AG08395 (cell line): ENCODE measurements at places on chromosomes 12 and 14.

GRCh38 chr14:100623557-100623956 lies 36.3 kb upstream of the BEGAIN start:
- DNase-seq: no peak

DNA sequence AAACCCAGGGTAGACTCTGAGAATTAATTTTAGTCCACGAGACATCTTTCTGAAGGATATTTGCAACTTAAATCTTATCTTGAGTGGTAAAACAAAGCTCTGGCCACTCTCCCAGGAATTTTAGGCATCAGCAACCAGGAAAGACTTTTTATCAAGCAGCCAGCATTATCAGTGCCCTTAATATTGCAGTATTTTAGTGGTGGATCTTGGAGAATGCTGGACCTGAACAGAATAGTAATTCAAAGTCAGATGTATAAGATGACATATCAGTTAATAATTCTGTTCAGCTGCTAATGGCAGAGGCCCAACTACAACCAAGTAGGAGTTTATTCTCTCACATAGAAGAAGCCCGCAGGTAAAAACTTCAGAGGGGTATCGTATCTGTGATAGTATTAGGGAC lies 59.0 kb upstream of the CRY1 start:
- no peak for DNase-seq

- no peak for DNase-seq
Measured at GRCh38 chr14:69652942-69653684, 41.7 kb downstream of the SUSD6 start.

DNA sequence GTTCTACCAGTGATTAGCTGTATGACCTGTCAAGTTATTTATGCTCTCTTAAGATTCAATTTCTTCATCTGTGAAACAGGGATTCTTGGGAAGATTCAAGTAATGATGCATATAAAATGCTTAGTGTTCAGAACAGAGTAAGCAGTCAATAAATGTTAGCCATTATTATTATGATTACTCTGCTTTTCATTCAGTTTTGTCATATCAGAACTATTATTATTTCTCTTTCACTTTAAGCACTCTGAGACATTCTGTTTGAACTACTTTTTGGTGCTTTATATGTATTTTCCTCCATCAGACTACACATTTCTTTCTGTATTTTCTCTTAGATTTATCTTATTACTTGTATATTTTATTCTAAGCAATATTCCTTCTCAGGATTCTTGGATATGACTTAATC lies 81.2 kb downstream of the CFAP54 start:
- no peak for DNase-seq

- DNase-seq: no peak
Measured at GRCh38 chr14:102250636-102251035, 54.3 kb downstream of the MOK start.

- DNase-seq: no peak
Measured at GRCh38 chr12:16094437-16094836, 183.0 kb downstream of the SLC15A5 start.

GRCh38 chr12:106682594-106683234 lies 91.8 kb upstream of the RIC8B start:
- DNase-seq: no peak

DNA sequence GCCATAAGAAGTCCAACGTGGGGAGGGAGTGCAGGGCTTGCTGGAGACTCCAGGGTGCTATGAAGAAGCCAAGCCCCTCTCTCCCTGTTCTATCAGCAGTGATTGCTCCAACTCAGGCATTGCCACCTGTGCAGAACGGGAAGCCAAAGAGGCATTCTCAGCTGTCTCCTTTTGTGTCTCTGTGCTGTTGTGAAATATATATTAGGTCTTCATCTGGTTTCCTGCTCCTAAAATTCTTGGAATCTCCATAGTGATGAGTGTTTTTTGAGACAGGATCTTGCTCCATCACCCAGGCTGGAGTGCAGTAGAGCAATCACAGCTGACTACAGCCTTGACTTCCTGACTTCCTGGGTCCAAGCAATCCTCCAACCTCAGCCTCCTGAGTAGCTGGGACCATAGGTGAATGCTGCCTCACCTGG lies 51.2 kb upstream of the AEBP2 start:
- DNase-seq: no peak

DNA sequence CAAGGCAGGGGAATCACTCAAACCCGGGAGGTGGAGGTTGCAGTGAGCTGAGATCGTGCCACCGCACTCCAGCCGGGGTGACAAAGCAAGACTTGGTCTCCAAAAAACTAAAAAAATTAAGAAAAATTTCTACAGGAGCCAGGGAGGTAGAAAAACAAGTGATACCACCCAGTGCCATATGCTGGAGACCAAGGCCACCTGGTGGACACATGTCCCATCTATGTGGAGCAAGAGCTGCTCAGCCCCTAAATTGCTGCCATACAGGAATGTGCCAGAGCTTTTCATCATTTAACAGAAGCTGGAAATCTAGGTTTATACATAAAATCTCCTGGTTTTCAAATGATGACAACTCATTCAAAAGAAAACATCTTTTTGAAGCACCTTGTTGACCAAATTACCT lies 61.4 kb upstream of the ELK3 start:
- no peak for DNase-seq

DNA sequence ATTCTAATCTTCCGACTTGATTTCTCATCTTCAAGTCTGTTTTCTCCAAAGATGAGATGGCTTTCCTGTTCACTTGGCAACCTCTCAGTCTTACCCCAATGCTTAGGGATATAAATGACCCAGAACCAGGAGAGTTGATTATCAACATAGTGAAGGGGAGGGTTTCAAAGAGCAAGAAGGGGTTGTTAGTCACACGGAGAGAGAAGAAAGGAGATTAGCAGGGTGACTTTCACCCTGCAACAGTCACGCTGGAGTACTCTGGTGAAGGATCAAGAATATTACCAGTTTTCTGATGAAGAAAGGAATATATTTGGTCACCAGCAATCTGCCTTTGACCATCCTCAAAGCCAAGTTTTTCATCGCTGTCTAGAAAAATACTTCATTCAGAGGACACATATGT lies at the start of gene TMEM52B:
Gene TMEM52B (plus strand): TSS at position 212 of the 400 bp plus-strand sequence. CDS start 543 bp downstream, outside the sequence.
- no peak for DNase-seq

DNA sequence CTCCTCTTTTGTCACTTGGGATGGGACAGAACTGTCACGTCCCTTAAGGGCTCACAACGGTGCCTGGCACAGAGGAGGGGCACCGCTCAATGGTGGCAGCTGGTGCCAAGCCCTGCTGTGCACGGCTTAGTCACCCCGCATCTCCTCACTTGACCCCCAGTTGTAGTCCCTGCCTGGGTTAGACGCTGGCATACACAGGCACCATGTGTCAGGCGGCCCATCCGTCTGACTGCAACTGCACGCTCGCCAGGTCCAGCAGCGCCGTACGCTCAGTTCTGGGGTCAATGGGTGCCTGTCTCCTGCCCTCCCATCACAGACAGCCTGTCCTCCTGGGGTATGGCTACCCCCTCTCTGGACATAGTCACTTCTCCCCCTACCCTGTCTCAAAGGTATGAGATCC lies 1.6 kb upstream of the PACS2 start:
- DNase-seq: no peak

- DNase-seq: no peak
Measured at GRCh38 chr12:14824012-14824634, 10.1 kb upstream of the SMCO3 start.

- no peak for DNase-seq
Measured at GRCh38 chr12:106301611-106302321, 767 bp upstream of the TCP11L2 start.

- DNase-seq: no peak
Measured at GRCh38 chr14:92565718-92566115, 52.1 kb downstream of the RIN3 start.

DNA sequence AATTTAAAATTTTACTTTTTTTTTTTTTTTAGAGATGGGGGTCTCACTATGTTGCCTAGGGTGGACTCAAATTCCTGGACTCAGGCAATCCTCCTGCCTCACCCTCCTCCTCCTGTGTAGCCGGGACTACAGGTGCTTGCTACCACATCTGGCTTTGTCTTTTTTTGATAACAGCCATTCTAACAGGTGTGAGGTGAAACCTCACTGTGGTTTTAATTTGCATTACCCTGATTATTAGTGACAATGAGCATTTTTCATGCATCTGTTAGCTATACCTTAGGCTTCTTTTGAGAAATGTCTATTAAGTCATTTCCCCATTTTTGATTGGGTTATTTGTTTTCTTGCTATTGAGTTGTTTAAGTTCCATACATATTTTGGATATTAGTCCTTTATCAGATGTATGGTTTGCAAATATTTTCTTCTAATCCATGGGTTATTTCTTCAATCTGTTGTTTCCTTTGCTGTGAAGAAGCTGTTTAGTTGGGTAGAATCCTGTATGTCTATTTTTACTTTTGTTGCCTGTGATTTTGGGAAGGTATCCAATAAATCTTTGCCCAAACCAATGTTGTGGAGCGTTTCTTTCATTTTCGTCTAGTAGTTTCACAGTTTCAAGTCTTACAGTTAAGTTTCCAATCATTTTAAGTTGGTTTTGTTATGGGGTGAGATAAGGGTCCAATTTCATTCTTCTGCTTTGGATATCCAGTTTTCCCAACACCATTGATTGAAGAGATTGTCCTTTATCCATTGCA lies 86.1 kb downstream of the MYF5 start:
- DNase-seq: no peak

GRCh38 chr12:107101651-107102050 lies 8.3 kb upstream of the CRY1 start:
- DNase-seq: no peak

- DNase-seq: peak; percentile 59
Measured at GRCh38 chr14:100761481-100761880, 34.8 kb downstream of the DLK1 start.

DNA sequence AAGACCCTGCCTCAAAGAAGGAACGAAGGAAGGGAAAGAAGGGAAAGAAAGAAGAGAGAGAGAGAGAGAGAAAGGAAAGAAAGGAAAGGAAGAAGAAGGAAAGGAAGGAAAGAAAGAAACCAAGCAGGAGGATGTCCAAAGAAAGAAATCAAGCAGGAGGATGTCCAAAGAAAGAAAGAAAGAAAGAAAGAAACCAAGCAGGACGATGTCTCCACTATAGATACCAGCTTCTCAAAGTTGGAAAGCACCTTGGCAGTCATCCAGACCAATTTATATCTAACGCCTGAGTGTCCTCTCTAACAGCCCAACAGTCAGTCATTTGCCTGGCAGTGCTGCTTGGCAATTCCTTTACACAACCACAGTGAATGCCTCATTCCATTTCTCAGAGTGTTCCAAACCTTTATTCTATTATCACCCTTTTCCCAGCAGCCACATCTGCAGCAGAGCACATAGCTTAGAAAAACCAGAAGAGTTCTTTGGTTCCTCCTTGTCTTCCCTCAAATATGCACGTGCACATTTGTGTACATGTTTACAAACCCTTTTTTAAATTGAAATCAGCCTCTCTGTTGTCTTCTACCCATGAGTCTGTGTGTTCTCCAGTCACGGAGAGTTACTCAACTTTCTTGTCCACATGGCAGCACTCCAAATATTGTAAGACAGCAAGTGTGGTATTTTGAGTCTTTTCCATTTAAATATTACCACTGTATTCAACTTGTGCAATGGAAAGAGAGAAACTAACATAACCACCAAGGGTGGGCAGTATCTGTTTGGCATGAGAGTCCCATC lies 138.4 kb downstream of the STXBP6 start:
- DNase-seq: peak; percentile 81

- peak; percentile 22 for DNase-seq
Measured at GRCh38 chr12:26077915-26078702, 46.7 kb downstream of the BHLHE41 start.
